ENCODE measurements at places on chromosomes 2 and 18.

- DNase-seq, result no peak
Measured at GRCh38 chr2:98554116-98554861, 54.0 kb downstream of the COA5 start.

GRCh38 chr2:207037896-207038295, 98.6 kb downstream of the CPO start:
- DNase-seq, result no peak

- no peak for DNase-seq
Measured at GRCh38 chr18:10072671-10073175, 158.9 kb downstream of the VAPA start.

DNA sequence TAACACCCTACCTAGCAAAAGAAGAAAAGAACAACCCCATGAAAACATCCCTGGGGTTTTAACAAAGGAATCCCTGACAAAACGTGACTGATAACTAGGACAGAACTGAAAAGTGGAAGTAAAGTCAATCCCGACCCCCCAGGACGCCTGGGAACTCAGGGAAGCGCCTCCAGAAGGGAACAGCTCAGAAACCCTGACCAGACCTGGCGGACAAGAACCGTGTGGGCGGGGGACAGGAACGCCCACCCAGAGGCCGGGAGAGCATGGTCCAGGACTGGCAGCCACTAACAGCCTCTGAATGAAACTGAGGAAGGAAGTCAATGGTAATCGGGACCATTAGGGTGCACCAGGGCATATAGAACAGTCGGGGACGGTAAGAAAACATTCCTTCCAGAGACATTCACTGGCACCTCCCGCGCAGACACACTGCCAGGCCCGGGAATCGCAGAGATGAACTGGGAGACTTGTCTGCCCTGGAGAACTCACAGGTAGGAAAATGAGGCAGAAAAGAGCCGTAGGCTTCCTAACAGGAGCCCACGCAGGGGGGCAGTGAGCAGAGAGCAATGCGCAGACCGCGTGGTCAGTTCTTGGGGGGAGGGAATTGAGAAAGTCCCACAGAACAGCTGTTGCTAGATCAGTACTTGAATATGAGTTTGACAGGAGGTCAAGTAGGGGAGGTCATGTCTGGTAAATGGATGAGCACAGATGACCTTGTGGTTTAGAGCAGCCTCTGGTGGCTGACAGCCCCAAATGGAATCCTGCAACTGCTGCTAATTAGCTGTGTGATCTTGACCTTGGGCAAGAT, 1.3 kb upstream of the TBC1D8 start:
- DNase-seq, result peak; percentile 78

GRCh38 chr2:137824501-137824900, 139.8 kb upstream of the HNMT start:
- DNase-seq, result no peak

GRCh38 chr2:155633887-155634570, 698.5 kb downstream of the NR4A2 start:
- no peak for DNase-seq

DNA sequence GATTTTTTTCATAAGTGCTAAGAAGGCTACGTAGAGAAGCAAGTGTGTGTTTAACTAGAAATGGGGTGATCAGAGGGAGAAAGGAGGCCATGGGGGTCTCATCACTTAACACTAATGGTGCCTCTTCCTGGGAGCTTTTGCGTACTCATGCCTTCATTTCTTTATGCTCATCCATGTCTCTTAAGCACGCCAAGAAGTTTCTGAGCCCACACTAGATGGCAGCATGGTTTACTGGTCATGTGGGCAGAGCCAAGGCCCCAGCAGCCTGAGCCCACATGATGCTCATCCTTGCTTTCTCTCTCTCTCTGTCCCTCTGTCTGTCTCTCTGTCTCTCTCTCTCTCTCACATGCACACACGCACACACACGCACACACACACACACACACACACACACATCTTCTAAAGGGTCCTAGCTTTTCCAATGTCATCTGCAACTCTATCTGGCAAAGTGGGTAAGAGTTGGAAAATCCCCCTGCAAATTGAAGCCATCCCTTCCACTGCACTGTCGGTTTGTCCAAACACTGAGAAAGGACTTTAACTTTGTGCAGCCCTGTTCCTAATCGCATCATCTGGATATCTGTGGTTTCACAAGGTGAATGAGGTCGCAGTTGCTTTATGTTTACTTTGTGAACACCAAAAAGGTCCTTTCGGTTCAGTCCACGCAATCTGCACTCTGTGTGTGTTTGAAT, 137.1 kb upstream of the CCDC68 start:
- peak; percentile 19 for DNase-seq

DNA sequence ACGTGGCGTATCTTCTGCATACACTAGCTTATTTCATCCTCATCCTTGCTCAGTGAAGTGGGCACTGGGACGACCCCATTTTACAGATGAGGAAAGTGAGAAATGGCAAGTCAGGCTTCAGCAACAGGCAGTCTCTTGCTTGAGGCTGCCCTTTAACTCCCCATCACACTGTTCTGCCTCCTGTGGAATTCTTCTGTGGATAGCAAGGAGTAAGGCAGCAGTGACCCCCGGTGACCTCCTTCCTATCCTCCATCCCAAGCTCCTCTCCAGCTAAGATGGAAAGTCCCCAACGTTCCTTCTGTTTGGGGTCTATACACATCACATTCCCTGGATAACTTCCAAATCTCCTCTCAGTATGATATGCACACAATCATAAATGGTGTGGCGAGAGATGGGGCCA, 10.5 kb downstream of the ANKRD29 start:
- no peak for DNase-seq

GRCh38 chr2:85854897-85855296, 33.9 kb downstream of the ST3GAL5 start:
- no peak for DNase-seq

DNA sequence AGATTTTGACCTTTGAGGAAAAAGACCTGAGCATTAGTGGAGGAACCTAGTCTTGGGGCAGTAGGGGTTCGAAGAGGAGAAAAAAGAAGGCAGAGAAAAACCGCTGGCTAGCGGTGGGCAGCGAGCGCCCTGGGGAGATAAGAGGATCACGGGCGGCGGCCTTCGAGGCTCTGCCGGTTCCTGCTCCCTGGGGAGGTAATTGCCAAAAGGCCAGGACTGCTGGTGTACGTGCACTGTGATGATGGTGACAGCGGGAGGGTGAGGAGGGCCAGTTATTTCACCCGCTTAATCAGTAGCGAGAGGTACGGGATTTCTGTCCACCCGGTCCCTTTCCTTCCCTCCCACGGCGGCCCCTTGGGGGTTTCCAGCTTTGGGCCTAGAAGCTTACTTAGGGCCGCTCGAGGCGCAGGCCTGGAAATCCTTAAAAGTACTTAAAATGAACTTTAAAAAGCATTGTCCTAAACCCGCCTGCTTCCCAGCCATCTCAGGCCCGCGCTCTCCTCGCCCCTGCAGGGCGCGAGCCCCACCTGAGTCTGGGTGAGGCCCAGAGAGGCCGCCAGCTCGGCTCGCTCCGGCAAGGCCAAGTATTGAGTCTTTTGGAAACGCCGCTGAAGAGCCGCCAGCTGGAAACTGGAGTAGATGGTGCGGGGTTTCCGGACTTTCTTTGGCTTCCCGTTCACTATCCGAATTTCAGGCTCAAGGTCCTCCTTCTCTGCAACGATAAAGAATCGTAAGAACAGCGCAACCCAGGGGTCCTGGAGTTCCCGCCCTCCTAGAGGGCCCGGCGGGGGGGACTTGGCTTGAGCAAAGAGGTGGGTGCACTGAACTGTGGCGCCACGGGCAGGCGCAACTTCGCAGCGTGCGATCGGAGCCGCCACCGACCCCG, 1.5 kb downstream of the DLX2 start:
- peak; percentile 24 for DNase-seq

- DNase-seq, result peak; percentile 59
Measured at GRCh38 chr2:42105330-42106256, 57.8 kb downstream of the PKDCC start.

DNA sequence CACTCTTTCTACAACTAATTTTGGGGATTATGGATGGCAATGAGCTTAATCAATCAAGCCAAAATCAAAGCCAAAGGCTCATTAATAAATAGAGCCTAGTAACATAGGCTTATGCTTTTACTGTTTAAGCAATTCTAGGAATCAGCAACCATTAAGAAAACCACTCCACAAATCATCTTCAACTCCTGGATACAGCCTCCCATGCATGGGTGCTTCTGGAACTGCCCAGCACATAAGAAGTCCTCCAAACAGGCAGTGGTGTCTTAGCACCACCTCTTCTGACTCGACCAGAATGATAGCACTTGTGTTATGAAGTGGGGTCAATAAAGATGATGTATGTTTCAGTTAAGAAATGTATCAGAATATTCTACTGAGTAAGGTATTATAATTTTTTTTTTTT, 104.4 kb upstream of the SERPINE2 start:
- DNase-seq, result no peak

GRCh38 chr2:217325251-217325650, 465.4 kb upstream of the TNP1 start:
- no peak for DNase-seq

GRCh38 chr2:241067501-241068135, 34.5 kb downstream of the MTERF4 start:
- no peak for DNase-seq

GRCh38 chr2:242051463-242051862, 181.9 kb downstream of the RTP5 start:
- no peak for DNase-seq

DNA sequence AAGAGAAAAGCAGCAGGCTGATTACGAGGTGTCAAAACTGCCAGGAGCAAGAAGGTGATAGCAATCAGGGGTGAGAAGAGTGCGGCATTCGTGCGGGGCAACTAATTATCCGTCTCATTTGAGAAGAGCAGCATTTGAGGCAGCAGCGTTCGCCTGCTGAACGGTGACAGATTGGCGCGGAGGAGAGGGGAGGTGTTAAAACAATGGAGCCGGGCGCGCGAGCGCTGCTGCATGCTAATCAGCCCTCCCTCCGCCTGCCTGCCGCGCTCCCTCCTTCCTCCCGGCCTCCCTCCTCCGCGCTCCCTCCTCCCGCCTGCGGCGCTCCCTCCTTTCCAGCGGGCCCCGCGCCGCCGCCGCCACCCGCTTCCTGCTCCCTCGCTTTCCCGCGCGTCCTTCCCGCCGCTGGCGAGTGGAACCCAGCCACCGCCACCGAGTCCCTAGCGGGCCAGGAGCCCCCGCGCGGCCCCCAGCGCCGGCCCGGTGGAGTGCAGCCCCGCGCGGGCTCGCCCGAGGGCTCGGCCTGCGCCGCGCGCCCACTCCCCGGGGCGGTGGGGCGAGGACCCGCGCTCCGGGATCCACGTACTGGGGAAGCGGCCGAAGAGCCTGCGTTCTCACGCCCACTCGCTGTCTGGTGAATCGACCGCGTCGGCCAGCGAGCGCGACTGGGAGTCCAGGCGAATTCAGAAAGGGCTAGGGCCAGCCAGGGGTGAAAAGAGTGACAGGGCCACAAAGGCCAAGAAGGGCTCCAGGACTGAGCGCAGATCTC, 69.5 kb upstream of the PSMD14 start:
- peak; percentile 69 for DNase-seq

GRCh38 chr2:172095905-172096625, 6.6 kb downstream of the DLX2 start:
- peak; percentile 57 for DNase-seq

GRCh38 chr18:69564602-69565001, 163.9 kb downstream of the DOK6 start:
- no peak for DNase-seq

DNA sequence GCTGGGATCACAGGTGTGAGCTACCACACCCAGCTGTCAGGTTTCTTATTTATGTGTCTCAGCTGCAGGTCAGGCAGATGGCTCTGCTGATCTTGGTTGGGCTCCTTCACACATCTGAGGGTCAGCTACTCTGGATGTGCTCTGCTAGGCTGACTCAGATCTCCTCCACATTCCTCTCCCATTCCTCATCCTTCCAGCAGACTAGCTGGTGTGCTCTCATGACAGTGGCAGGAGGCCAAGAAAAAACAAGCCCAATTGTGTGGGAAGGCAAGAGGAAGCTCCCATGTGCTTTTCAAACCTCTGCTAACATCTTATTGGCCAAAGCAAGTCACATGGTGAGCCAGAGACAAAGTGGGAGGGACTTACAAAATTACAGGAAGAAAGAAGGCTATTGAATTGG, 11.7 kb upstream of the MSH6 start:
- DNase-seq, result no peak

DNA sequence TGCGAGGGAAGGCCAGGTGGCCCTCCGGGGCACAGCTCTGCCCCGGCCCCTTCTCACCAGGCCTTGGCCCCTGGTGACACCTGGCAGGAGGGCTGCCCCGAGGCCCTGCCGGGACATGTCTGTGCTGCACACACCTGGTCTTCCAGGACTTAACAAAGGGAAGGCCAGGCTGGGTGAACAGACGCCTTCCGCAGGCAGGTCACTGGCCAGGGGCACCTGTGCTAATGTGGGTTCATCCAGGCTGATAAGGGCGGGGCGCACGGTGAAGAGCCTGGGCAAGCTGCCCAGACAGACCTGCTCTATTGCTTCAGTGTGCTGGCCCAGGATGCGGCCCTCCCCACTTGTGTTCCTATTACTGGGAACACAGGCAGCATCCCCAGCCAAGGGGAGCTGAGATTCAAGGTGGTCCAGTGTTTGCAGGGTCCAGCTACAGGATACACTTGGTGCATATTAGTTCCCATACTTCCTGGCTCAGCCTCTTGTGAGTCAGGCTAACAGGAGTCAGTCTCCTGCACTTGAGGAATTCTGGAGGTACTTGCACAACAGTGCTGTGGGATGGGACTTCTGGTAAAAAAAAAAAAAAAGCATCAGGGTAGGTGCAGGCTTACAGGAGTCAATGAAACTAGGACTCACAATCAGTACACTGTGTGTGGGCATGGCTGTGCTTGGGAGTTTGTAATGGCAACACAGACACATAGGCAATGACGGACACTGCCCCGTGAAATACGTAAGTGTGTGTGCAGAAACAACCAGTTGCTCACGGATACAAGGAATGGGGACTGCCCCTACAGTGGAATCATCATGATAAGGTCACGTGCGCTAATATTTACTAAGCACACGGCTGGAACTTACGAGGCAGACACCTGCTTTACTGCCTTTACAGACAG, 261.4 kb downstream of the TWIST2 start:
- no peak for DNase-seq

DNA sequence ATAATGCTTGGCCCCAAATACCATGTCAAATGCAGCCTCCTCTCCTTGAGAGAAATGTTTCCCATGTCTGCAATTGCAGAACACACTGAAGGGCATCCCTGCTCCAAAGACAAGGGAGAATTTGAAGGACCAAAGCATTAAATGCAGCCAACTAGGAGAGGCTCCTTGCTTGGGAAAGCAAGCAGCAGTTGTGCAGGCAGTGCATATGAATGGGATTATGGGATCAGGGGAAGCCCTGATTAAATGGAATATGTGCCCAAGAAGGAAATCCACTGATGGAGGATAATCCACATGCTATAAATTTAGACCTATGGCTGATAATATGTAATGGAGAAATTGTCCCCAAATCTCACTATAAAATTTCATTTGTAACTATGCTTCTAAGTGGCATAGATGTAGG, 116.1 kb downstream of the NCKAP5 start:
- DNase-seq, result no peak

GRCh38 chr2:88351249-88351601, 101.3 kb downstream of the FOXI3 start:
- DNase-seq, result no peak

DNA sequence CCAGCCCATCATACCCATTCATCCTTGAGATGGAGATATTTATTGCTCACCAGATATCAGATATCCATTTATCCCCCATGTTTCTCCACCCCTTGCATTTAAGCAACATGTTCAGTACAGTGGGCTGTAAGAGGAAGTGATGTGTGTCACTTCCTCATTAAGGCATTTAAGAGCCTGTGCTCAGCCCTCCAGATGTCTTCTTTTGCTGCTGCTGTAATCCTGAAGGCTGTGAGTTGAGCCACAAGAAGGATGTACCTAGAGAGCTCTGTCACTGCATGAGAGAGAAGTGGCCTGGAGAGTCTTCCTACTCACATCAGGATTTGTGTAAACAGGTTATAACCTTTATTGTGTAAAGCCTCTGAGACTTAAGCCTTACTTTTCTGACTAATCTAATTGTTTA, 151.8 kb upstream of the UNC80 start:
- DNase-seq, result no peak

All from GM13977 (cell line).